OCI-M1 (cell line): ENCODE measurements at places on chromosomes 7 and 10.

- no peak for DNase-seq
These were observed 6.2 kb downstream of the SFR1 start for GRCh38 chr10:104128214-104128613.

GRCh38 chr10:48215486-48216203 is 58.9 kb downstream of the FRMPD2 start:
- peak; percentile 76 for DNase-seq

DNA sequence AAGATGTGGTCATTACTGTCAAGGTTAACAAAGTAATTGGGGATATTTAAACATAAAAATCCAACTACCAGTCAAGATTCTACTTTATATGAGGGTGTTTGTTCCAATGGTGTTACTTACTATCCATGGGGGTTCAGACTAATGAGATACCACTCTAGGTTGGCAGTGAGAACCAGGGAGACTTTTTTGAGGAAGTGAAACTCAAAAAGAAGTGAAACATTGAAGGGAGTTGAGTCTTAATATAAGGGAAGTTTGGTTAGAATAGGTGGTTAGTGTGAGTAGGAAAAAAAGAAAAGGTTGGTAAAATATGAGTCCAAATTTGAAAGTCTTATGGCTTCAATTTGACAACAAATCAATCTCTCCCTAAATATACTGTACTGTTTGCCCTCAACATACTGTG is 123.6 kb upstream of the ANK3 start:
- DNase-seq = no peak

GRCh38 chr10:68132391-68132790 is 23.1 kb downstream of the MYPN start:
- no peak for DNase-seq

- DNase-seq = no peak
These were observed 30.7 kb downstream of the CUL2 start for GRCh38 chr10:35059481-35059880.

GRCh38 chr7:39510864-39511354 is 55.3 kb upstream of the YAE1 start:
- DNase-seq = no peak

GRCh38 chr7:104412911-104413310 is 84.5 kb downstream of the LHFPL3 start:
- no peak for DNase-seq

DNA sequence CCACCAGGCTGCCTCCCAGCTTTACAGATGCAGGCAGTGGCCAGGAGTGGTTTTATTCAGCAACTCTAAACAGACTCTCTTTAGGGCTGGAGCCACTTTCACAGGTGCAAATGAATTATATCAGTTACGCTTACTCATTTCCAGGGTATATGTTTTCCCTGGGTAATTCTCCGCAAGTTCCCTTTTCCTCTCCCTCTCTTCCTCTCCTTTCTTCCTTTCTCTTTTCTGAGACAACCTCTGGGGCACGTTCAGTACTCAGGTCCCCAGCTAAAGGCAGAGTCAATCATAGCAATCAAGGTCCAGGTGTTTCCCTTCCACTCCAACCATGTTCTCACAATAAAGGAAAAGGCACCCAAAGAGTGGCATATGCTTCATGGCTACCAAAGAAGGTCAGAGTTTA is 41.3 kb downstream of the PDLIM1 start:
- DNase-seq = no peak

DNA sequence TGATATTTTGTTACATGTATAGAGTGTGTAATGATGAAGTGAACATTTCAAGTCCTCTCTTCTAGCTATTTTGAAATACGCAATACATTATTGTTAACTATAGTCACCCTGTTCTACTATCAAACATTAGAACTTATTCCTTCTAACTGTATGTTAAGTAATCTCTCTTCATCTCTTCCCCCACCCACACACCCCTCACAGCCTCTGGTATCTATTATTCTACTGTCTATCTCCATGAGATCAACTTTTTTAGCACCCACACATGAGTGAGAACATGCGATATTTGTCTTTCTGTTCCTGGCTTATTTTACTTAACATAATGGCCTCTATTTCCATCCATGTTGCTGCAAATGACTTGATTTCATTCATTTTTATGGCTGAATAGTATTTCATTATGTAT is 57.7 kb upstream of the EGR2 start:
- no peak for DNase-seq

- DNase-seq = no peak
These were observed 138.7 kb upstream of the PCLO start for GRCh38 chr7:83301416-83301815.

GRCh38 chr7:143299840-143300239 is 11.7 kb downstream of the CASP2 start:
- DNase-seq = no peak
